CD4-positive, alpha-beta memory T cell (primary cell): ENCODE measurements at places on chromosomes 2 and 18.

DNA sequence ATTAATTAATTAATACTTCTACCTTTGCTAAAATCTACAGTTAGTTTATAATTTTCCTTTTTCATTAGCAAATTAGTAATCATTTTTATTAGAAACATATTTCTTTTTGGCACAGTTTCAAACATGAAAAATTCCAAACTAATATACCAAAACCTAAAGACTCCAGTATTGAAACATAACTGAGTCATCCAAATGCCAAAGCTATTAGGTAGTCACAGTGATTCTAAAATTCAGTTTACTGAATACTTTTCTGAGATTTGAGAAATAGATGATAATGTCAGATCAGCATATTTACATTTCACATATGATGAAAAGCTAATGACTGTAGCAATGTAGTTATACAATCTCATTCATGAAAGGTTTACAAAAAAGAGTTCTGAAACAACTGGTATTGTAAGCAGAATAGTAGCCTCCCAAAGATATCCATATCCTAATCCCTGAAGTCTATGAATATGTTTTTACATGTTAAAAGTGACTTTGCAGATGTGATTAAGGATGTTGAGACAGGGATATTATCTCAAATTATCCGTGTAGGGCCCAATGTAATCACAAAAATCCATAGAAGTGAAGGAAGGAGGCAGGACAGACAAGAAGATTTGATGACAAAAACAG is 680.2 kb upstream of the CHAC2 start:
- no peak for DNase-seq

GRCh38 chr2:14494759-14495158 is 137.8 kb upstream of the LRATD1 start:
- no peak for DNase-seq

DNA sequence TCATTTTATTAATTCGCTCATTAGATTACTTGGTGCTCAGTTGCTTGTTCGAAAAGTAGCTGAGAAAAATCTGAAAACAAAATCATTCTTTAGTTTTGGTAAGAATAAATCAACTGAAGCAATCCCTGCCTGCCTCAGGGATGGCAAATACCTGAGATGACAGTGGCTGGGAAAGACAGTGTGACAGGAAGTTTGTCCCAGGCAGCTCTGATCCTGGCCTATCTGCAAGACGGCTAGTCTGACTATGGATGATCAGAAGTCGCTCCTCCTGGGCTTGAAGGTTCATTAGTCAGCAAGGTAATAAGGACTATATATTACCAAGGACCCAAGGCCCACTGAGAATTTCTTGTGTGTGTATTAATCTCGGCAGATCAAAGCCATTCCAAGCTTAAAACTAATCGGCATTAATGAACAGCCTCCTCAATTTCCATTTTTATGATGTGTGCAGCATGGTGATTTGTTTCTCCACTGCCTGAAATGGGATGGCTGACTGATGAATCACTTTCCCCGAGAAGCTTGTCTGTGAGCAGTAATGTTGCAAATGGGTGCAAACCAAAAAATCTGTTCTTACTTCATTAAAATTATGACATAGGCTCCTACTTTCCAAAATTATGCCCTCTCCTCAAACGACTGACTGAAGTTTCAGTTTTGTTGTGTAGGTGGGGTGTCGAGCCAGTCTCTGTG is 199.9 kb downstream of the ACTR3 start:
- DNase-seq: no peak

- peak; percentile 24 for DNase-seq
Observed at GRCh38 chr18:13455960-13456481, 237.5 kb downstream of the LDLRAD4 start.

- DNase-seq: no peak
Observed at GRCh38 chr2:100887713-100888495, 68.0 kb downstream of the NPAS2 start.

DNA sequence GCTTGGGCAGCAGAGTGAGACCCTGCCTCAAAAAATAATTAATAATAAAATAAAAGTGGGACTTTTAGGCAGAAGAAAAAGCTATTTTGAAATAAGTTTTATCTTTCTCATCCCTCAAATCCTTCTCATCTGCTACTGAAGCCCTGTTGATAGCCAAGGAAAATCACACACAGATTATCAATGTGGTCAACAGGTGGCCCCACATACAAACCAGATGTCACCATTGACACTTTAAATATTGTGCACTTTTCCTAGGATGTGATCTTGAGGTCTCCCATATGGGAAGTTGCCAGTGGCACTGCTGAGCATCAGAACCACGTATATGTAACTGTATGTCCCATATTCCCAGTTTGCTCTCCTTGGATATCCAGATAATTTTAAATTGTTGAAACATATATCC is 64.6 kb downstream of the KCTD18 start:
- no peak for DNase-seq

DNA sequence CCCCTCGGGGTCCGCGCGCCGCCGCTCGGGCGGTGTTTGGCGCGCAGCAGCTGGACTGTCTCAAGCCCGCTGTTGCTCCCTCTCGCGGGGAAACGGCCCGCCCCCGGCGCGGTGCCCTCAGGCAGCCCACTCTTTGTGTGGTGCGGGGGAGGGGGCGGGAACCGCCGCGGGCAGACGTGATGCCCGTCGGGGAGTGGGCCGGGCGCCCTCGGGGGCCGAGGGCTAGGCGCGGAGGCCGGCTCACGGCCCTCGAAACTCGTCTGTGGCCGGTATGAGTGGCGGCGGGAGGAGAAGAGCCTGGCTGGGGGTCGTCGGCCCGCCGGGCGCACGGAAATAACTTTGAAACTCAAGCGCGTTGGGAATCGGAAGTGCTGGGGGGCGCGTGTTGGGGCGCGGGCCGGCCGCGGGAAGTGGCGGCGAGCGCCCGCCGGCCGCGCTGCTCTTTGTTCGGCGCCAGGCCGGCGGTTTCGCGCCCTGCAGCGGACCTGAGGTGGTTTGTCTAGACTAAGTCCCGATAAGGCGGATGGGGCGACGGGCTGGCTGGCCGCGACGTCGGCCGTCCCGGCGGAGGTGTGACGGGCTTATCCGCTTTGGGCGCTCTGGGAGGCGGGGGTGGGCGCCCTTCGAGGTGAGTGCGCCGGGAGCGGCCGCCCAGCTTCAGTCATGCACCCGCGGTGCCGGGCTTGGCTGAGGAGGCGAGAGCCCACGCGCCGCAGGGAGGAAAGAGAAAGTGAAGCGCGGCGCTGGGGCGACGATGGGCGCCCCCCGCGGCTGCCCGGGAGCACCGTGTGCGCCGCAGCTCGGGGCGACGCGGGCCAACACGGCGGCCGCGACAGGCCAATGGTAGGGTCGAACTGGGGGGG is 679 bp downstream of the PTMA start:
- peak; percentile 69 for DNase-seq

DNA sequence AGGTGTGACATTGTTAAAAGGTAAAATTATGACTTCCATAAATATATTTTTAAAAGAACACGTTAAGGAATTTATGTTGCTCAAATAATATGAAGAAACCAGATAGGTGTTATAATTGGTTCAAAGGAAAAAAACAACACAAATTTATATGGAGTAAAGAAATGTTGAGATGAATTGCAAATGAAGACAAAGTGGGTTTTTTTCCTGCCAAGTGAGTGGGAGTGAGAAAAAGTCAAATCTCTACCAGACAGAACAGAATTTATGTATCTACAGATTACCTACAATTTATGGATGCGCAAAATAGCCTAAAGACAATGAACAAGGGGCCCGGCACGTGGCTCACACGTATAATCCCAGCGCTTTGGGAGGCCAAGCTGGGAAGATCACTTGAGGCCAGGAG is 159.7 kb upstream of the SLC1A4 start:
- no peak for DNase-seq

DNA sequence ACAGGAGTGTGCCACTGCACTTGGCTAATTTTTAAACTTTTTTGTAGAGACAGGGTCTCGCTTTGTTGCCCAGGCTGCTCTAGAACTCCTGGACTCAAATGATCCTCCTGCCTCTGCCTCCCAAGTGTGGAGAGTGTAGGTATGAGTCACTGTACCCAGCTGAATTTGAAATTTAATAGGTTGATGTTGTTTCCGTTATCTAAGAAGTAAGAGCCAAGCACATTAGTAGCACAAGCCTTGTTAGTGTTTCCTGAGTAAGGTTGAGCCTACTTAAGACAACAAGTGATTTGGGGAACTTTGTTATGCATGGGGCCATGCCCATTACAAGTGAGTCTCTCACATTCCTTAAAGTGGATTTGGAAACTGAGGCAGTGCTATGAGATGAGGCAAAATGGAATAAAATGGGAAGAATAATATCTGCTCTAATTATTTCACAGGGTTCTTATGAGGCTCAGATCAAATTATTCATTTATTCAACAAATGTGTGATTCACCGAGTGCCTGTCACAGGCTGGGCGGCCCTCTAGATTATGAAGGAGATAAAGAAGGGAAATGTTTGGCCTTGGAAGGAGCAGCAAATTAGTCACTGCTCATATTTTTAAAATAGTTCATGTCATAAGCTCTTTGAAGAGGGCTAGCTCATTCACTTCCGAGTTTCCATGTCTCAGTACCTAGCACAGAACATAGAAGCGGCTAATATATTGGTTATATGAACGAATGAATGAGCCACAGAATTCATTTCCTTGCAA is 217.2 kb downstream of the LDLRAD4 start:
- no peak for DNase-seq

- no peak for DNase-seq
Observed at GRCh38 chr2:216562696-216563435, 64.2 kb downstream of the RPL37A start.

DNA sequence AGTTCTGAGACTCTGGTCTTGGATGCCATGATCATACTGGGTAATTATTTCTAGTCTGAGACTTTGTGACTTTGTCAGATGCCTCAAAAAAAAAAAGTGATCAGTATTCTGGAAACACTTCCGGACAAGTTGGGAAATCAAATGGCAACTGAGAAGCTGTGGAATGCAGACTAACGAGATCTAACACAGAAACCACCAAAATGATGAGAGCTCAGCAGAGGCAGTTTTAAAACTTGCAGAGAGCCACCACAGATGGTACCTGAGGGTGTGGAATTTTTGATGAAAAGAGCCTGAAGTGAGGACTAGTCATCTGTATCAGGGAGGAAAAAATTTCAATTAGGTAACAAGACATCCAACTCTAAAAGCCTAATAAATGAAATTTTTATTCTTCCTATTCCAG is 5.5 kb upstream of the GPR75 start:
- DNase-seq: no peak

- DNase-seq: no peak
Observed at GRCh38 chr18:67385455-67385854, 131.1 kb downstream of the DSEL start.

DNA sequence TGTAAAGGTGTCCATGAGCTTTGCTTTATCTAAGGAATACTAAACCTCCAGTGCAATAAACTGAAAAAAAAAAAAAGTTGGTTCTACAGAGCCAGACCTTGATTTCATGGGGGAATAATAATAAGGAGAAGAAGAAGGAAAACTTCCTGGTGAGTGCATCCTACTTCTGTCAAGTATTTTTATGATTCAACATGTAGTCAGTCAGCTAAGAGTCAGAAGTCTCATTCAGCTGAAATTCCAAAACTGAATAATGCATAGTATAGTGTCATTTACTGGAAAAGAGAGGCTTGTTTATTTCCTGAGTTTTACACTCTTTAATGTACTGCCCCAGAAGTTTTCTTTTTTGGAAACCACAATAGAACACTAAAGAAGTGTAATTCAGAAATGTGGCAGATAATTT is 77.8 kb upstream of the TACR1 start:
- no peak for DNase-seq
